Activated T-helper 9 cell treated with anti-CD3 and anti-CD28 coated beads, Interleukin-2, amount 50 U/mL, for 16 hours (primary cell): ENCODE measurements at places on chromosomes 5 and 9.

DNA sequence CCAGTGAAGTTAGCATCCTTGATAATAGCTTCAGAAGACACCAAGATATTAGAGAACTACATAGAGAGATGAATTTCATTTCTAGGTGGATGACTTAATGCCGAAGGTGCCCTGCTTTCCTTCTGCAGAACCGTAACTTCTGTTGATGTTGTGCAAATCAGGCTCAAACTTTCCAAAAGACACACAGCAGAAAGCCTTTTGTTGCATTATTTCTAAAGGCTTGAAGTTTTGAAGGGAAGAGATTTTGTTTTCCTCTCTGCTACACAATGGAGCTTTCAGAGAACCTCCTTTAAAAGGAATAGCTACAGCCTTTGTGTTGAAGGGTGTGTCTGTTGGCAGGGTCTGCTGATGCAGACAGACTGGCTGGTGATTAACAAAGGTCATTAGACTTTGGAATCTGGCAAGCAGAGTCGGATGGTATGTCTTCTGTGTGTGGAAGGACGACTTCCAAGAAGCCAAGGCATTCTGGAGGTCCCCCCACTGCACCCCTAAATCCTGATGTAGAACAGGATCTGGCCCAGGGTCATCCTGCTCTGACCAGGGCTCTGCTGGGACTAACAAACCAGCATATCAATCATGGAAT is 57.8 kb downstream of the ZNF462 start:
- DNase-seq = no peak

DNA sequence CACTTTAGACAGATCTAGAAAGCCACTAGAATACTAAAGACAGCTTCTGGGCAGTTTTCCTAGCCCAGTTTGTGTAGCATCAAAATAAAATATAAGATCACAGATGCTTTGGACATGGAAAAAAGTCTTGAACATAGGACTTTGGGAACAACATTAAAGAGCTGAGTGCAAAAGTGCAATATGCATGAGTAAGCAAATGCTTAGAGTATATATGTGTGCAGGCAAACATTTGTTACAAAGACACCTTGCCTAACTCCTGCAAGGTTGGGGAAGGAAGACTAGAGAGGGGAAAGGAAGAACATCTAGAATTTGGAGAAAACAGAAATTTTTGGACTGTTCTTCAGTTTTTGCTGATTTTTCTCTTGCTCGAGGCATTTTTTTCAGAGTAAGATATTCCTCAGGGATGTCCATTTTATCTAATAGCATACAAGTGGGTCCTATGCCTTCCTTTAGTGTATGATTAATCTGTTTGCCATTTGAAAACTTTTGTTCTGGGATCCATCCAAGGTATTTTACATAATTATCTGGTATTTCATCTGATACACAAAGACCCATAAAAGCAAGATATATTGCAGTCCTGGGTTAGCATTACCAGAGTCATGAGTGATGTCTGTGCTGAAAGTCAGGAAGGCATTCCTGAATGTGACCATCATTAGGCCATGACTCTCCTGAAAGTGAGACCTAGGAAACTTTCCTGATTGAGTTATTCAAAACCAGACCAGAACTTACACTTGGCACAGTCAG is 142.0 kb upstream of the RGMB start:
- no peak for DNase-seq

GRCh38 chr5:143154510-143155370 is 248.7 kb downstream of the NR3C1 start:
- no peak for DNase-seq

GRCh38 chr5:119453040-119453373 is 710 bp downstream of the HSD17B4 start:
- no peak for DNase-seq

DNA sequence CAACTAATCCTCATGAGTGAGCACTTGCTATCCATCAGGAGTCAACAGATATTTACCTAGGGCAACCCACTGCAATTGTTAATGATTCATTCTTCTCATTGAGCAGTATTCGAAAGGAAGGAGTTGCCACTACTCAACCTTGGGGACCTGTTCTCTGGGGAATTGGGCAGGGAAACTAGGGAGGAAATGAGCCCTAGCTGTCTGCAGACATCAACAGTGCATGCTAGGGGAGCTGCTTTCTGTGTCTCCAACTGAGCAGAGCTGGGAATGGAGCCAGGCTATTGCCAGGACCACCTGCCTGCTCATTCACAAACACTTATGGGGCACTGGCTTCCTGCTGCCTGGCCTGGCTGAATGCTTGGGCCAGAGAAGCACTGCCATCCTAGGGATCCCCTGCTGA is 183.4 kb downstream of the TMEM38B start:
- no peak for DNase-seq

DNA sequence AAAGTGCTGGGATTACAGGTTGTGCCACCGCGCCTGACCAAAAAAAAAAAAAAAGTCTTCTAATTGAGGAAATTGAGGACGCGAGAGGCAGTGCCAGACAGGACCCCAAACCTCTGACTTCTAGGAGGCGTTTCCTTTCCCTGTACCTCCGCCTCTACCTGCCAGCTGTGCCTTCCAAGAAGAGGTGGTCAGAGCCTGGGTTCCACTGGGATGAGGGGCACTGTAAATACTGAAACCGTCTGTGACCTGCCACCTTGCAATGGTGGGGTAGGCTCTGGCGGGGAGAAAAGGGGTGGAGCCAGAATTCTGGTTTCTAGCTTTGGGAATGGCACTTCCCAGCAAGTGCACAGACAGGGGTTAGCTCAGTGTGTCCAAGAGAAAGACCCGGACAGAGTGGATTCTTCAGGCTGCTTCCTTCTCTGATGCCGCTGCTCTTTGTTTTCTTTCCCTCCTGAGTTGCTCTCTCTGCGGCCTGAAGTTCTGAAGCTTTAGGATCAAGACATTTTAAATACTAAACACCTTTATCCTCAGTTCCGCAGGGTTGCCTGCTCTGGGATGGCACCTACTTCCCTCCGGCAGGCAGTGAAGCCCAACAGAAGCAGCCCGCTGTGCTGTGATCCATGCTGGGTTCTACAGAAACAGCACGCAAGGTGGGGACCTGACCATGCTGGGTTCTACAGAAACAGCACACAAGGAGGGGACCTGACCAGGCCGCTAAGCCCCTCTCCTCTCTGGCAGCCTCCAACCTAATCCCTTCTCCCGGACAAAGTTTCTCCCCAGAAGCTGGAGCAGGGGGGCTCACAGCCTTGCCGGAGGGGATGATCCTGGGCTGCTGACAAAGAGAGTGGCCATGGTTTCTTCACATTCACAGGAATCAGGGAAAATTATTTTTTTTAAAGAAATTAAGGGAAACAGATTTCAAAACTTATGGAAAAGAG is 65.2 kb downstream of the OTULIN start:
- DNase-seq = no peak

DNA sequence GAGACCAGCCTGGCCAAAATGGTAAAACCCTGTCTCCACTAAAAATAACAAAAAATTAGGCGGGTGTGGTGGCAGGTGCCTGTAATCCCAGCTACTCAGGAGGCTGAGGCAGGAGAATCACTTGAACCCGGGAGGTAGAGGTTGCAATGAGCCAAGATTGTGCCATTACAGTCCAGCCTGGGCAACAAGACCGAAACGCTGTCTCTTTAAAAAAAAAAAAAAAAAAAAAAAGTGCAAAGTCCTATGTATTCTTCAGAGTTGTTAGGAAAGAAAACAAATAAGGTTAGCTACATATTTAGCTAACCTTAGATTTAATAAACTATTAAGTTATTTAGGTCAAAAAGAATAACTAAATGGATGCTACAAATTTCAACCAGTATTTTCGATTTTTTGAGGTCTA is 11.5 kb downstream of the ATG12 start:
- no peak for DNase-seq

- no peak for DNase-seq
Measured at GRCh38 chr5:3002230-3002629, 250.8 kb upstream of the IRX2 start.

DNA sequence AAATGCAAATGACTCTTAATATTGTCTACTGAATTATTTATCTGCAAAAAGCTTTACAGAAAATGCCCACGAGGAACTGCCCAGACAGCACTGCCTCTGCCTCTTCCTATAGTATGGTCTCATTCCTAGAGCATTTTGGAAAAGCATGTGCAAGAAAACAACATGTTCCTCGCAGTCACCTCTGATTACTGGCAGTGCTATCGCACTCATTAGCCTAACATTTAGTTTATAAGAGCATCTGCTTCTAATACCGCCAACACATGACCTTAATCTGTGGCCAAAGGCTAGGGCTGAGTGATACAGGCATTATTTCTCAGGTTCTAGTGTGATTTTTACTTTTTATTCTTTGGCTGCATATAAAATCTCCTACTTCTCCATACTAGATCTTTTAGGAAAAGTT is 259.2 kb downstream of the FBXL17 start:
- DNase-seq = no peak

- no peak for DNase-seq
Measured at GRCh38 chr5:128334010-128334716, 203.9 kb downstream of the FBN2 start.

- DNase-seq = no peak
Measured at GRCh38 chr5:127844581-127845021, 141.4 kb downstream of the CCDC192 start.

DNA sequence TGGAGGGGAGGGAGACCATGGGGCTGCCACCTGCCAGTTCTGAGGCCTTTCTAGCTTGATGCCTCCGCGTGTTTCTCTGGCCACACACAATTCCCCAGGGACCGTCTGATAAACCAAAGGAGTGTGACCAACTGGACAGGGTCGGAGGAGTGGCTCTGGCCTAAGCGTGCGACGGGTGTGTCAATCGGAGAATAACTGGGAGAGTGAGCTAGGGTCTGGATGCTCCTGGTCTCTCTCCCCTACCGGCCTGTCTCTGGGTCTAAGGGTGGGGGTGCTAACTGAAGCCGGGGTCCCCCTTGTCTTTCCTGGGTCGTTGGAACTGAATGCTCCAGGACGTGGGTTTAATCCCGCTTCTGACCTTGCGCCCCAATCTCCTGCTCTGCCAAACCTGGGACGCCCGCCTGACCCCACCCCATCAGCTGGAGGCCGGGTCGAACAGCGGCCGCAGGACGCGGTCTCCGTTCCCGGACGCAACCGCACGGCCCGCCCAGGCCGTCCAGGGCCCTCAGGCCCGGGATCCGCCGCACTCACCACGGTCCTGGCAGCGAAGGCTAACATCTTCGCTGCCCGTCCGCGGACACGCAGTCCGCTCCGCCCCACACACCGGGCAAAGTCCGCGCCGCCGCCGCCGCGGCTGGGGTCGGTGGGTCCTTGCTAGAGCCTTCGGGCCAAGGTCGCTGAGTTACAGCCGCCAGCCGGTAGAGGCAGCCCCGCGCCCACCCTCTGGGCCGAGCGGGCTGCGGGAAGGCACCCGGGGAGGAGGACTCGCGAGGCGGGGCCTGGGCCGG is 447 bp downstream of the CRAT start:
- DNase-seq = no peak

GRCh38 chr5:174327317-174327864 is 281.9 kb downstream of the NSG2 start:
- no peak for DNase-seq

GRCh38 chr9:88578121-88579049 is 43.4 kb downstream of the NXNL2 start:
- peak; percentile 53 for DNase-seq

DNA sequence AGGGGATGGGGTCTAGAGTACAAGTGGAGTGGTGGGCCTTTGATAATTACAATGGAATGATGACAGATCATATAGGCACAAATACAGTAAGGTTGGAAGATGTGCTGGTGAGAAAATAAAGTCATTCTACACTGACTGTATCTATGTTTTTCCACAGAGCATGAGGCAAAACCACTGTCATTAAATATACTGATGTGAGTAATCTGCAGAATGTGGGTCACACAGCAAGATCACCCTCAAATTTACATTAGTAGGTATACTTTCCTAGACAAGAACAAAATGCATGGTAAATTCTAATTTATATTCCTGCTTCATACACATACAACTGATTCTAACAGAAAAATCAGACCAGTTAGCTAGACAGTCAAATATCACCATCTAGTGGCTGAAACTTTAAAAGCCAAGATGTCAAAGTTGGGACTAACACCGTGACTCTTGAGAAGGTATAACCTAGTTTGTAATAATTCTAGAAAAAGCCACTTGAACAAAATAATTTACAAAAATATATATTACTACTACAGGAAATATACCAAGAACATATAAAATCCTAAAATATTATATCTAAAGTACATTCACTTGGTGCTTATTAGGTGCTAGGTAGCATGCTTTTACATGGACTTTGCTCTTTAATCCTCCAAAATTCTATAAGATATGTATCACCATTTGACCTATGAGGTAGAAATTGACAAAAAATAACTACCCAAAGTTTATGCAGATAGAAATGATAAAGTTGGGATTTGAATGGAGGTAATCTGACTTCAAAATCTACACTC is 19.5 kb downstream of the TTC33 start:
- no peak for DNase-seq

DNA sequence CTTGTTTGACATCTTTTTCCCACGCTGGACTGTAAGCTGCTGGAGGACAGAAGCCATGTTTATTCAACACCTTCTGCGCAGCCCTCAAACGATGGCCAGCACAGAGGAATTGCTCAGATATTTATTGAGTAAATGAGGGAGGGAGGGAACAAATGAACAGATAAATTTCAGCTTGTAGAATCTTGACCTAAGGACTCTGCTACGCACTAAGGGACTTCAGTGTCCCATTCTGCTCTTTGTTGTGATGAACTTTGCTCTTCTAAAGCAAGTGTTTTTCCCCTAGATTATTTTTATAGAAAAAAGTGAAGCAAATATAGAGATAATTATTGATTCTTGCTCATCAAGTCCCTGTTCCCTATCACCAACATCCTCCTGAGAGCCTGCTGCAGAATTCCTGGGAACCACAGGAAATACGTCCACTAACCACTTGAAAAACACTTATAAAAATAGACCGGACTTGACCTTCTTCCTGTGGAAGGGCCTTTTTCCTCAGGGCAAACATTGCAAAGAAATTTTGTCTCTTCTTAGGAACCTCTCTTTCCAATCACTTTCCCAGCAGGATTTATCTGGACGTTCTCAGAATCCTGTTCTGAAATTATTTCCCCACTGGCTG is 54.9 kb downstream of the FGF1 start:
- no peak for DNase-seq

- no peak for DNase-seq
Measured at GRCh38 chr9:134889386-134890154, 9.0 kb downstream of the FCN2 start.

DNA sequence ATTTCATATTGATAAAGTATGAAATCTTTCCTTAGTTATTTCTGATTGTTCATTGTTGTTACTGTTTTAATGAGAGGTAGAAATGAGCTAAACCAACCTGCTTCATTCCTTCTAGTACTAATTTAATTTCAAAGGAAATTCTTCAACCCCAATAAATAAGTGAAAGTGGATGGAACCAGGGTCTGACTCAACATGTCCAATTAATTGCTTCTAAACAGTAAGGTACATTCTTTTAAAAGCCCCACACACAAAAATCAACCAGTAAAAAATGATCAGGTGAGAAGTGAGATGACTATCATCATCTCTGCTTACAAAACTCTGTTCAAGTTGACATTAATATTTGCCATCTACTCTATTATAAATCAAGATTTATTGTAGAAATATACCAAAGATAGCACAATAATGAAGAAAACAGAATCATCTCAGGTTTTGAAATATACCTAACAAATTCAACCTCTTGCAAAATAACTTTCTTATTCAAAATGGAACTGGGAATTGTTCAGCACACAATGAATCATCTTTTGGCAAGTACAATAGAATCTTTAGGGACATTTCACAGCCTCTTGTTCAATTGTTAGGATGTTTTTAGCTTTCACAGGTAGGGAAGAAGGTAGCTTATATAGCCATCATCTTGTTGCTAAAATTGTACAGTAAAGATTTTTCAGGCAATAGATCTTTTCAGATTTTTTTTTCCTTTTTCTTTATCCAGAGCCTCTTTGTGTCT is 114.5 kb downstream of the RPS23 start:
- DNase-seq = no peak

GRCh38 chr9:125785248-125785751 is 38.1 kb downstream of the PBX3 start:
- DNase-seq = no peak
